ENCODE measurements at places on chromosomes 11 and 22.

- no peak for DNase-seq
These were observed 19.6 kb downstream of the P2RY2 start for GRCh38 chr11:73237471-73238290.

GRCh38 chr11:45158210-45158731 is 11.8 kb downstream of the PRDM11 start:
- no peak for DNase-seq

GRCh38 chr11:66218846-66219620 is 49.4 kb upstream of the RAB1B start:
- DNase-seq: no peak

DNA sequence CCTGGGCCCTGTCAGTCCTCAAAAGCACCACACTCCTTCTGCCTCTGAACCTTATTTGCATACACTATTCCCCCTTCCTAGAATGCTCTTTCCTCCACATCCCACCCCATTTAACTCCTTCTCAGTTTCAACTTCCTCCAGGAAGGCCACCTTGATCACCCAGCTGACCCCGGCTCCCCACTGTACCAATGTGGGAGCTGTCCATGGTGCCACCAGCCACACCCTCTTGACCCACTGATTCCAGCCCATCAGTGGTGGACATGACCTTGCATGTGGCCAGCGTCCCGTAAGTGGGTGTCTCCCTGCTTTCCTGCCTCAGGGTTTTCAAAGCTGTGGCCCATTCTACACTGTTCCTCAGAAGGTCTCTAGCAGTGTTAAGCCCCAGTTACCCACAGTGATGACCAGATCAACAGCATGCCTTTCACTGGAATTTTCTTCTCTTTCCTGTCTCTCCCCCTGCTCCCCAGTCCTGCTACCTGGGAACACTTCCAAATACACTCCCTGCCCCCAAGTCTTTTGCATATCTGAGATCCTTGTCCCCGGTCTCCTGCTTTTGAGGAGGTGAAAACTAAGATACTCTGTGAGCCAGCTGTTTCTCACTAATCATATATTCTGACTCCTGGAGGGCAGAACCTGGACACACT is 346.6 kb downstream of the MN1 start:
- no peak for DNase-seq

DNA sequence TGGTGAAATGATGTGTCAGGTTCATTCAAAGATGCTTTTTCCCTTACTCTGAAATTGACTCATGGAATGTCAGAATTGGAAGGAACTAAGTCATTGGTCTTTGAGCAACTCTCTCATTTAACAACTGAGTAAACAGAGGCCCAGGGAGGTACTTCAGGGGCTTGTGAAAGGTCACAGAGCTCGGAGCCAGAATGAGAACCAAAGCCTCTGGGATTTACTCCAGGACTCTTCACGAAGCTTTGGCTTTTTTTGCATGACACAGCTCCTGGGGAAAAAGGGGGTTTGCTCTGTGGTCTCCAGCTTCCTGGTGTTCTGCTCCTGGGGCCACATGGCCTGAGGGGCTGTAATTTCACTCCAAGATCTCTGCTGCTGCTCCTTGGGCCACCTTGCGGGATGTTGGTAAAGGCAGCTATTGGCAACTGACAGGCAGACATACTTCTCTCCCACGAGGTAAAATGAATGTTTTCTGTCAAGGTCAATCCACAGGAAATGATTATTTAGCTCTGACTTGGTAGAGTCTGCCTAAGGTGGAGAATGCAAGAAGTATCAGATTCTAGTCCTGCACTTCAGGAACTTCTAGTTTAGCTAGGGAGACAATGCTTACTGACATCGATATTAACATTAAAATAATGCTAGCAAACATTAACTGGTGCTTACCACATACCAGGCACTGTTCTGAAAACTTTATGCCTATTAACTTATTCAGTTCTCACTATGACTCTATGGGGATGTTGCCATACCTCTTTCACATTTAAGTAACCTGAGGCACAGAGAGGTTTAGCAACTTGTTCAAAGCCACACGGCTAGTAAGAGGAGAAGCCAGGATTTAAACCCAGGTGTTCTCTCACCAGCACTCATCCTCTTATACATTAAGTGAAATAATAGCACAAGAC is 16.1 kb downstream of the PKNOX2 start:
- DNase-seq: no peak

DNA sequence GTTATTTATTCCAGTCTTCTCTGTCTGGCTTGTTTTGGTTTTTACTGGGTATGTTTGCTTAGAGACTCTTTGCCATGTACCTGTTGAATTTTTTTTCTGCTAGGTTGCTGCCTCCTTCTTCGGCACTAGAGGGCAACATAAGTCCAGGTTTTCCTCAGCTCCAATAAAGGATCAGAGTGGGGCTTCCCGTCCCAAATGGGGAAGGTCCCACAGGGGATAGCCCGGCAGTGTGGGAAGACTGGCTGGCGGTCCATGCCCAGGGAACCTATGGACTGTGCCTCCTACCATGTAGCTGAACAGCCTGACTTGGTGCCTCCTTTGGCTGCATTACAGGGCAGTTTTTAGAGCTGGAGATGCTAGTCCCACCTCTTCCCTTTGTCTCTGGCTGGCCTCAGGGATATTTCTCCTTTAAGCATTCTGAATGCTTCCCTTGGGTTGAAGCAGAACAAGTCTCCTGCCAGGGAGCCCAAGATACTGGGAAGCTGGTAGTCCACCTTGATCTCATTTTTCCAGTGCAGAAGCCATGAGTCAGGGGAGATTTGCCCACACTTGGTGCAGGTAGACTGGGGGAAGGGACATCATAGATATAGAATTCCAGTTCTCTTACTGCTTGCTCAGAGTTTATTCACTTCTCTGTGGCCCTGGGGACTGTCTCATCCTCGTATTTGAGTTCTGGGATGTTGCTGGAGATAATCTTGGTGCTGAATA is 60.2 kb downstream of the BRD1 start:
- DNase-seq: no peak

DNA sequence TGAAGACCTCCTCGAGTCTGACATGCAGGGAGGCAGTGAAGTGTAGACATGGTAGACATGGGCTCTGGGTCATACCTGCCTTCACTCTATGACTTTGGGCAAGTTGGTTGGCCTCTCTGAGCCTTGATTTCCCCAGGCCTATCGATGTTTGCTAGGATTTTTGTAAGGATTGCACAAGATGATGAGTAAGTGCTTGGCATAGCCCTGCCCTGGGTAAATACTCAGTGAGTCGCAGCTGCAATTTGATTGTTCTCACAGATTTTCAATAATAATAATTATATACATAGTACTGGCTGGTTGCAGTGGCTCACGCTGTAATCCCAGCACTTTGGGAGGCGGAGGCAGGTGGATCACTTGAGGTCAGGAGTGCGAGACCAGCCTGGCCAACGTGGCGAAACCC is 18.1 kb downstream of the MCM5 start:
- DNase-seq: no peak

DNA sequence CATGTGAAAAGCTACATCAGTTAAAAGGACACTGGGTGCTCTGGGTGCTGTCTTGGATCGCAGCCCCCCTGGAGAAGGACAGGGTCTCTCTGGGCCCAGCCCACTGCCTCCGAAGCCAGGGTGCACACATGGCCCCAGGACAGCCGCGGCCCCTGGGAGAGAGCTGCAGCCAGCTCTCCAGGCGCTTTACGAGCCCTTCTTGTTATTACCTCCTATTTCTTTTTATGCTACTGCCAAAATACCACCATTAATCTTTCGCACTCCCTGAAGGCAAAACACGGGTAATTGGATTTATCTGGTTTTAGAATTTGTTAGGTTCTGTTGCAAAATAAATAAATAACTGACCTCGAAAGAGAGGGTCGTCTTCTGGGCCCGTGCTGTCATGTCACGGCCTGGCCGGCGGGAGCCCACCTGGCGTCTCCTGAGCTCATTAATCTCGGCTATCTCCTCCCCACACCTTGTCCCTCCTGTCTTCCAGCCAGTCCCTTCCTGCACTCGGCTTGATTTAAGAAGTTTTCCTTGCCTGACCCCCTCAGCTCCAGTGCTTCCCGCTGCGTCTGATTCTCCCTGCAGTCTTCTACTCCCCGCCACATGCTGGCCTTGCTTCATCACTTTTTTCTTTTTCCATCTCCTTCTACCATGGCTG is 611.7 kb downstream of the OPCML start:
- no peak for DNase-seq

DNA sequence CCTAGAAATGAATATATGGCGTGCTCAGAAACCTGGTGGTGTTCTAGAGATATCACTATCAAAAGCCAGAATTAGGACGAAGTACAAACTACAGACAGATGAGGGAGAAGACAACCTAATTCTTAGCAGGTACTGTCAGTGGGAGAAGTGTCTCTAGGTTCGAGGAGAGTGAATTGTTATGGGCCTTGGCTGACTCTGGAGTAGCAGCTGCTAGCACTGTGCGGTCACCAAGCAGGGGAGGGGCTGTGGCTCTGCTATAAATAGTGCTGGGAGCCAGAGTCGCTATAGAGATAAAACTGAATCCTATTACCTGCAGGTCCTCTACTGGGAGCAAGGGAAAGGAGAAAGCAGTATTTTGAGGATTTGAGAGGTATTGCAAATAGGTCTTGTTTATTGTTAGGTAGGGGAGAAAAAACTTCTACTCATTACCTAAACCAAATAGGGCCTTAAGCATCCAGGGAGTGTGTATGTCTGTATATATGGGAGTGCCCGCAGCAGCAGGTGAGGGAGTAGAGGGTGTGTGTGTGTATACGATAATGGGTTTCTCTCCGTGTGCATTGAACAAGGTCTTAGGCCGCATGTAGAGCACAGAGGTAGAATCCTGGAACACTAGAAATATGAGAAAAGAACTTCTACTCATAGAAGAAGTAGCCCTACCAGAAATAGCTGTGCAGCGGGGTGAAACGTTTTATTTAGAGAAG is 2.2 kb downstream of the MADD start:
- DNase-seq: no peak

DNA sequence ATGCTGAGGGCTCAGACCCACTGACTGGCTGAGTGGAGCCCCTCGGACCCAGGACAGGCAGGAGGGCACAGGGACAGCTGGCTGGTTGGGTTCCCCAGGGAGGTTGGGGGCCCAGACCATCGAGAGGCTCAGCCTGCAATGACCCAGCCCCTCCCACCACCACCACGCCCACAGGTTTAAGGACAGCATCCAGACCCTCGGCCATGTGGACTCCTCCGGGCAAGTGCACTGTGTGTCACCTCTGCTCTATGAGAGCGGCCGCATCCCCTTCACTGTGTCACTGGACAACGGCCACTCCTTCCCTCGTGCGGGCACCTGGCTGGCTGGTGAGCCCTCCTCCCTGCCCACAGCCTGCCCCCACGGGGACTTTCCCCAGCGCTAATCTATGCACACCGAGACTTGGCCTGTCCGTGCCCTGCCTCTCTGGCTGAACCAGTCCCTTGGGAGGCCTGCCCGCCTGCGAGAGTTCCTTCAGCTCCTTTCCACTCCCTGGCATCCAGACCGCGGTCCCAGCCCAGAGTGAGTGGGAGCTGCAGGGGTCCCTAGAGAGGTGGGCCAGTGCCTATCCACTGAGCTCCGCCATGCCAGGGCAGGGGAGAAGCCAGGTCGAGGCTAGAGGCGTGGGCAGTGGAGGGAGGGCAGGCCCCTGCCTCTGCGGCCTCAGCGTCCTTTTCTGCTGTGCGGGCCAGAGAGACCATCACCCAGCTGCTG is 2.2 kb downstream of the SUSD2 start:
- DNase-seq: no peak

DNA sequence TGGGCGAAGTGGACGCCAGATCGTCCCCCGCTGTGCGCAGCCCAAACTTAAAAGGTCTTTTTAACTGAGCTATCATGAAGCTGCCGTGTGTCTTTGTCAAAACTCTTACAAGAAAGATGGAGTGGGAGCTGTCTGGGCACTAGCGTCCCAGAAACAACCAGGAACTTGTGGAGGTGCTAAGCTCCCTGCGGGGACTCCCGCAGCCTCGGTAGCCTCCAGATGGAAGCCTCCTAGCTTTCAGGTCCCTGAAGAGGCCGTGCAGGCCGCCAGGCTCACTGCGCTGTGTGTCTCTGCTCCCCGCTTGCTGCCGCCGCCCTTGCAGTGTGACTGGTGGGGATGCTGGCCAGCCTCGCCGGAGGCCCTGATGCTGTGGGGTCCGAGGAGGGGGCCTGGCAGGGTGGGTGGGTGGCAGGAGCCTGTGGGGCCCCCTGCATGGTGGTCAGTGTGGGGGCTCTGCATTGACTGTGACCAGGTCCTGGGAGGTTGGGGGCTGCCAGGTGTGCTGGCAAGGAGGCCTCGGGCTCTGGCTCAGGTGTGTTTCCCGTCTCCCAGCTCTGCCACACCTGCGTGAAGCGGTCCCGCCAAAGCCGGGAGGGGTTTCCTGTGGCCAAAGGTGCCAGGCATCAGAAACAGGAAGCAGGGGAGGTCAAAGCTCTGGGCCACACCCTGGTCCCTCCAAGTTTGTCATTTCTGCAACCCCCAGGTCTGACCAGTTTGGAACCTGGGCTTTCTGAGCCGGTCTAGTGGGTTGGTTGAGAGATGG is 1.2 kb downstream of the TRABD start:
- DNase-seq: no peak

DNA sequence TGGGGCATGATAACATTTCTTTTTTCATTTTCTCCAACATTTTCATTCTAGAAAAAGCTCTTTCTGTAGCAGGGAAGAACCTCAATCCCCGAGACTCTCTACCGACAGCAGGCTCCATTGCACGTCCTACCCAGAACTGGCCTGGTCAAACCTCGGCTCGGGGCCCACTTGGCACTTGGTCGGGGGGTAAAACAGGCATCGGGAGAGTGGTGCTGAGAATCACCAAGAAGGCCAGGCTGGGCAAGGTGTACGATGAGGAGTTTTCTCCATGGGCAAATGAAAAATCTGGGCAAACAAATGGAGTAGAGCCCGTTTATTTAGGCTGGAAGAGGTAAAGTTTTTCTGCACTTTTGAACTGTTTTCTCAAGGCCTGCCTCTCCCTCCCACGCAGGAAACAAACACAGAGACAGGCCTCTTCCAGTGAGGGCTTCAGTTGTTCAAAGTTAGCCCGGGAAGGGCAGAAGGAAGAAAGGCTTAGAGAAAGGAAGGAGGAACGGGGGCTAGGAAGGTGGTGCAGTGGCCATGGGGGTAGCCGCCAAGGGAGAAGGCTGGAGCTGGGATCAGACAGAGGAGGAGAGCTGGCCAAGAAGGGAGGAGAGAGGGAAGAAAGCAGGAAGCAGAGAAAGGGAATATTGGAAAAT is 87.6 kb downstream of the ETS1 start:
- DNase-seq: no peak

DNA sequence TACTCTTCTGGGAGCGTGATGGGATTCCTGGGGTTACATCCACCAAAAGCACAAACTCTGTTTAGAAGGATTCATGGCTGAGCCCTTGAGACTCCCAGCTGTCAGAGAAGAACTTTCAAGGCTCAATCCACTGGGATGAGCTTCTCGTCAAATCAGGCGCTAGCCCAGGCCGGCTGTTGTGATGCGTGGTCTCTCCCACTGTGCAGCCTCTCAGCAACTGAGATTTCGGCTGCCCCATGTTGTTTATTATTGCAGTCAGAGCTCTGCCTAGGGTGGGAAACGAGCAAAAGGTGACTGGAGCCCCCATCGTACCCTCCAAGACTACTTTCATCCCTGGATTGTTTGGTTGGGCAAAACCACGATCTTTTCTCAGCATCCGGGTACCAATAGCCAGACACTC is 251.6 kb downstream of the ETS1 start:
- DNase-seq: no peak

DNA sequence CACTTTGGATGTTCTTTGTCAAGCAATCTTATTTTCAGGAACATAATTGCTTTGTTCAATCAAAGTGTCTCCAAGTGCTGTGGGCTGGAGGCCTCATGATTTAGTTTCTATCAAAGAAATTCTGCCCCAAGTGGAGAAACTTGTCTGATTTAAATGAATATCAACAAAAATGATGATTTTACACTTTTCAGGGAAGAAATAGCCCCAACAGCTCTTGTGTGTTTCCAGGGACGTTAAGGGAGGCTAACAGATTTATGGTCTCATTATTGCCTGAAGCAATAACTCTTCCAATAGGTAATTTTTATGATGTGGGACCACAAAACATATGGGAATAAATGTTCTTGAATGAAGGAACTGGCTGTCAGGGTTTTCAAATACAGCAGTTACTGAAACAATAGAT is 699.1 kb downstream of the FAM181B start:
- DNase-seq: no peak

All from stimulated activated CD8-positive, alpha-beta memory T cell treated with anti-CD3 and anti-CD28 coated beads, Interleukin-4, amount 100 ng/mL, for 1 hour (primary cell).